ENCODE measurements at places on chromosomes 11 and 22.

- peak; percentile 59 for DNase-seq
Measured at GRCh38 chr11:67640021-67640757, 626 bp upstream of the TBX10 start.

DNA sequence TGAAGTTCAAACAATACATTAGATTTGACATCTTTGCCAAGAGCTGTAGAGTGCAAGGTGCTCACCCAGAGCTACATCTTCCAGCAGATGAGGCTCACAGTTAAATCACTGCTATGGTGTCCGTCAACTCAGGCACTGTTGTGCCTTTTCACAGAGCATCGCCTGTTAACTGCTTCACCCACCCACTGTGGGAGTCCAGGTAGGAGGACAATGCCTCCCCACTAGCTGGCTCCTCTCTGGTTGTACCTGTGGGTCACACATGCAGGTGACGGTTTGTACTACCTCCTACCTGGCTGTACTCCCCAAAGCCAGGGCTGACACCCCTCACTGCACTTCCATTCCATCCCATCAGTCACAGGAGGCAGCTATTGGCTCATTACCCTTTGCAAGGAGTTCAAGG, 84.6 kb upstream of the TOP3B start:
- DNase-seq = no peak

- DNase-seq = no peak
Measured at GRCh38 chr11:108495326-108495725, 2.9 kb downstream of the POGLUT3 start.

GRCh38 chr11:113137713-113138529, 176.5 kb upstream of the TTC12 start:
- no peak for DNase-seq

- DNase-seq = no peak
Measured at GRCh38 chr11:35859301-35859700, 84.6 kb upstream of the LDLRAD3 start.

- DNase-seq = peak; percentile 35
Measured at GRCh38 chr11:66864924-66865697, 8.2 kb downstream of the LRFN4 start.

- DNase-seq = no peak
Measured at GRCh38 chr22:23013612-23014011, 56.7 kb upstream of the GNAZ start.

DNA sequence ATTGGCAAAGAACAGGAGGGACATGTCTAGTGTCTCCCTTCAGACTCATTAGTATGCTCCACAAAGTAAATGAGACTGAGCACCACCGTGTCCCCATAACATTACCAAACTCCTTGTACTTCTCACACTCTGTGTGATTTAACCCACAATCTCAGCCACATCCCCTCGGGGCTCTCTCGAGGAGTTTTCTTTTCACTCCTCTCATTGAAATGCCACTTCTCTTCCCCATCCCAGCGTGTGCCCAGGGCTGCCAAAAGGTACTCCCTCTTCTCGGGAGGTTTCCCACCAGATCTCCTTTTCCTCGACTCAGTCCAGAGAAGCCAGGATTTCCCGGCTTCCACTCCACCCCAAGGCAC, 1.1 kb downstream of the RBFOX2 start:
- DNase-seq = no peak

DNA sequence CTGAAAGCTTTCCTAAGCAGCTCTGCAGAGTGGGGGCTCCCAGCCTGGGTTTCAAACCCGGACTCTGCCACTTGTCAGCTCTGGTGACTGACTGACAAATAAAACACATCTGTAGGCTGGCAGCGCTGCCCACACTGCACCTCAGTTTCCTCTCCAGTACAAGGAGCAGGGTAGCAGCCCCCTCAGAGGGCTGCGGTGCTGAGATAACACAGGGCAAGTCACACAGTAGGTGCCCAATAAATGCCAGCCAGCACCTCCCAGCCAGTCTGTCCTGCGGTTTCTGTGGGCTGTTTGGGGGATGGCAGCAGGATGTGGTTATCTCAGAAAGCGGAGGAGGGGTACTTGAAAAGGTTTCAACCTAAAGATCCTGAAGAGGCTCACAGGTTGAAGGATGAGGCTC, 1.5 kb downstream of the SYT12 start:
- DNase-seq = no peak
